DND-41 (cell line): ENCODE measurements at places on chromosomes 5 and 9.

- no peak for DNase-seq
Measured at GRCh38 chr9:107155244-107155817, 127.7 kb upstream of the RAD23B start.

DNA sequence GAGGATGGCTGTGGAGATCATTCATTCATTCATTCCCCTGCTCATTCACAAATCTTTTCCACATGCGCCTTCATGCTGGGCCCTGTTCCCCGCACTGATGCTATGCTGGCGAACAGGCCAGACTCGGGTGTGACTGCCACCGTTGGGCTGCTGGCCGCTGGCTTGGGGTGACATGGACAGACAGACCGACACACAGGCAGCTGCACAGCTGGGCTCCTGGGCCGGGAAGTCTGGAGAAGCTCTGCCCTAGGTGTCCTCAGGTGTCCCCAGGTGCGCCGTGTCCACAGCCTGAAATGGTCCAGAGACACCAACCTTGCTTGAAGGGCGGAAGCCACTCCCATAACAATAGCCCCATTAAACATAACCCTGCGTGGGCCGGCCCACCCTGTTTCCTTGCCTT is 35.0 kb upstream of the BARHL1 start:
- DNase-seq, result no peak

DNA sequence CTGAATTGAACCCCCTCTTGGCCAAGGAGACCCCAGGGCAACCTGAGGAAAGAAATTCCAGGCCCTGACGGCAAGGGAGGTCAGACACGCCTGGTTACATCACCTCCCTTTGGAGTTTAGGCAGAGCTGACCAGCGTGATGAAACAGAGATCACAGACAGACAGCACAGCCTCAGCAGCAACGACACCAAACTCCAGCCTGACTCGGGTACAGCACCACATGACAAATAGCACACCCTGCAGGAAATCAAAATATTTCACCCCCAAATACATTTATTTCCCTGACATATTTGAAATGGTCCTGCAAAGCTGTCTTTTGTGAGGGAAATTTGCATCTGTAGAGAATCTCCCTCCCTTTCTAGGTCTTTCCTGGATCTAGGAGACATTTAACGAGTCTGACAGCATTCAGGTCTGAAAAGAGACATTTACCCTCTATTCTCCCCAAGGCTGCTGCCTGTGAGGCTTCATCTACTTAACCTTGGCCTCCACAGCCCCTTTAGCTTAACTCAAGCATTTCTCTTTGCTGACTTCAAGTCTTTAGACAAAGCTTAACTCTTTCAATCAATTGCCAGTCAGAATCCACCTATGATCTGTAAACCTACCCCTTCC is 2.6 kb downstream of the QSOX2 start:
- no peak for DNase-seq

GRCh38 chr5:179699616-179700237 is 960 bp downstream of the CANX start:
- peak; percentile 25 for DNase-seq

- DNase-seq, result no peak
Measured at GRCh38 chr5:134549714-134550113, 24.2 kb downstream of the JADE2 start.

- no peak for DNase-seq
Measured at GRCh38 chr5:169856571-169856970, 123.7 kb downstream of the INSYN2B start.

DNA sequence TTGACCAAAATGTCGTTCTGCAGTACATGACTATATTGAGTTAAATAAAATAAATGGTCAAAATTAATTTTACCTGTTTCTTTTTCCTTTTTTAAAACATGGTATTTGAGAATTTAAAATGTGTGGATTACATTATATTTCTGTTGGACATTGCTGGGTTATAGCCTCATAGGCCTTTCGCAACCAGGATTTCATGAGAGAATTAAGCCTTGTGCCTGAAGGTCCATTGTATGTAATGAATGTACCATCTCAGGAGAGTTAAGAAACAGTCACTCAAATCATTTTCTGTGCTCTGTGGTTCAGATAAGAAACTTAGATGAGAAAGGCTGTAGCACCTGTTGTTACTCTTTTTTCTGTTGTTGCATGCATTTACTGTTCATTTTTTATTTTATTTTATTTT is 103.5 kb downstream of the ANGPTL2 start:
- DNase-seq, result no peak

- DNase-seq, result peak; percentile 46
Measured at GRCh38 chr5:81838307-81838906, 87.5 kb upstream of the SSBP2 start.

- no peak for DNase-seq
Measured at GRCh38 chr9:135087489-135087792, at the start of gene OLFM1. TSS of gene OLFM1 (plus strand) at chr9:135087668. CDS start at chr9:135087990, 322 bp downstream.

- no peak for DNase-seq
Measured at GRCh38 chr9:99445371-99445891, 223.3 kb downstream of the SEC61B start.

GRCh38 chr5:56735849-56736641 is 79.3 kb upstream of the MAP3K1 start:
- DNase-seq, result no peak

GRCh38 chr5:180170106-180170809 is 38.8 kb downstream of the RASGEF1C start:
- no peak for DNase-seq

DNA sequence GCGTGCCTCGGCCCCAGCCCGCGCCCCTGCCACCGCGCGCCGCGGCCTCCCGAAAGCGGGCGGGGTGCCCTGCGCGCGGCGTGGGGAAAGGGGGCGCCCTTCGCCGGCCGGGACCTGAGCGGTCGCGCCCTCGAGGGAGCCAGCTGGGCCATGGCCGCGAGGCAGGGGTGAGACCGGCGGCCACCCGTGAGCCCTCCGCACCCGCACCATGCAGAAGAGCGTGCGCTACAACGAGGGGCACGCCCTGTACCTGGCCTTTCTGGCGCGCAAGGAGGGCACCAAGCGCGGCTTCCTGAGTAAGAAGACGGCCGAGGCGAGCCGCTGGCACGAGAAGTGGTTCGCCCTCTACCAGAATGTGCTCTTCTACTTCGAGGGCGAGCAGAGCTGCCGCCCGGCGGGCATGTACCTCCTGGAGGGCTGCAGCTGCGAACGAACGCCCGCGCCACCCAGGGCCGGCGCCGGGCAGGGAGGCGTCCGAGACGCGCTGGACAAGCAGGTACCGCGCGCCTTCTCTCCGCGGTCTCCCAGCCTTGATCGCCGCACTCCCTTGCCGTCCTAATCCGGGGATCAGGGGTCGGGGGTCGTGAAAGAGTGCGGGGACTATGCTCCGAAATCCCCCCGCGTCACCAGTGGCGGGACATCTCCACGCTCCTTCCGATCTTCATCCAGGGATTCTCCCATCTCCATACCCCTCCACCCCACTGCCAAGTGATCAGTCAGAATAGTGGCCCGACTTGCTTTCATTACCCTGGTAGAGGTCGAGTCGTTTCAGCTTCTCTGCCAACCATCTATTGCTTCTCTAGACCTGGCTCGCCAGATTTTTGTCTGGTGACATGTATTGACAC is 590 bp downstream of the RASGRF2 start:
- no peak for DNase-seq

DNA sequence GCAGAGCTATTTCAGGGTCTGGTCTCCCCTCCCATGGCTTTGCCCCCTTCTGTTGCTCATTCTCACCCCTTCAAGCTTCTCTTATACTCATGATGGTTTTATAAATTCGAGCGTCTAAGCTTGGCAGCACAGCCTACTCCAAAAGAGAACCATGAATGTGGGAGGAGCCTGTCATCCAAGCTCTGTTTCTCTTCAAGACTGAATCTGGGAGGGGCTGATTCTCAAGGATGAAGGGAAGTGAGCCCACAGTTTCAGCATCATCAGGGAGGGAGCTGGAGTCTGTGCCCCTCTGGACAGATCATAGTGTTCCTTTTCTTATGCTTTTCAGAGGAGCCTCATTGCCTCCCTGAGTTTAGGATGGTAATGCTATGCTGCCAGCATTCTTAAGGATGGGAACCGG is 168.6 kb downstream of the CFAP90 start:
- no peak for DNase-seq

DNA sequence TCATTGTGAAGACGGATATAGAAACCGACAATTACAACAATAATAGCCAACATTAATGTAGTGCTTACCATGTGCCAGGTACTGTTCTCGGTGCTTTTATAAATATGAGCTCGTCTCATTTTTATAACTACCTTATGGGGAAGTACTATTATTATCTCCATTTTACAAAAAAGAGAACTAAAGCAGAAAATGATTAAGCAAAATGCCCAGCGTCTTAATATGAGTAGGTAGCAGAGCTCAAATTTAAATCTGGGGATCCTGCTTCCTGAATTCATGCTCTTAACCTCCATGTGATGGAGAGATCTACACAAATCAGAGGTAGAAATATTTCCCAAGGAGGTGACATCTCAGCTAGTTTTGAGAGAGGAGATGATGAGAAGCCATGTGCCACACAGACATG is 256.9 kb downstream of the TRIM32 start:
- DNase-seq, result no peak
